ENCODE measurements at places on chromosomes 3 and 15.

- no peak for DNase-seq
These were observed 298.0 kb upstream of the CTNNB1 start for GRCh38 chr3:40901298-40901697.

- DNase-seq, result no peak
These were observed 48.1 kb downstream of the BFSP2 start for GRCh38 chr3:133447750-133448477.

- DNase-seq, result no peak
These were observed 85.1 kb downstream of the ANP32A start for GRCh38 chr15:68735610-68736009.

- DNase-seq, result no peak
These were observed 575.0 kb downstream of the GBE1 start for GRCh38 chr3:81186412-81186811.

- no peak for DNase-seq
These were observed 12.7 kb upstream of the CRABP1 start for GRCh38 chr15:78327466-78327865.
